ENCODE measurements at places on chromosomes 11 and 22. TPM values are rescaled to one million over a fixed set of nuclear protein-coding genes. Genes with fewer than 3 reads are reported as not detected.

- H3K36me3 ChIP-seq: no peaks in the 10 kb centered on the region
- H3K27ac ChIP-seq: no peak overlapping the region
- DNase-seq: no peak
- H3K4me1 ChIP-seq: no peaks in the 10 kb centered on the region
- no peak overlapping the region for H3K4me3 ChIP-seq
These were observed 51.7 kb upstream of the LDLRAD3 start for GRCh38 chr11:35892166-35892565.

- peaks cover 27% of the 10 kb centered on the region for H3K4me1 ChIP-seq
- DNase-seq: no peak
- H3K4me3 ChIP-seq: no peak overlapping the region
- no peaks in the 10 kb centered on the region for H3K27me3 ChIP-seq
- H3K36me3 ChIP-seq: no peaks in the 10 kb centered on the region
These were observed 60.9 kb downstream of the PDHX start for GRCh38 chr11:34977089-34977912.

DNA sequence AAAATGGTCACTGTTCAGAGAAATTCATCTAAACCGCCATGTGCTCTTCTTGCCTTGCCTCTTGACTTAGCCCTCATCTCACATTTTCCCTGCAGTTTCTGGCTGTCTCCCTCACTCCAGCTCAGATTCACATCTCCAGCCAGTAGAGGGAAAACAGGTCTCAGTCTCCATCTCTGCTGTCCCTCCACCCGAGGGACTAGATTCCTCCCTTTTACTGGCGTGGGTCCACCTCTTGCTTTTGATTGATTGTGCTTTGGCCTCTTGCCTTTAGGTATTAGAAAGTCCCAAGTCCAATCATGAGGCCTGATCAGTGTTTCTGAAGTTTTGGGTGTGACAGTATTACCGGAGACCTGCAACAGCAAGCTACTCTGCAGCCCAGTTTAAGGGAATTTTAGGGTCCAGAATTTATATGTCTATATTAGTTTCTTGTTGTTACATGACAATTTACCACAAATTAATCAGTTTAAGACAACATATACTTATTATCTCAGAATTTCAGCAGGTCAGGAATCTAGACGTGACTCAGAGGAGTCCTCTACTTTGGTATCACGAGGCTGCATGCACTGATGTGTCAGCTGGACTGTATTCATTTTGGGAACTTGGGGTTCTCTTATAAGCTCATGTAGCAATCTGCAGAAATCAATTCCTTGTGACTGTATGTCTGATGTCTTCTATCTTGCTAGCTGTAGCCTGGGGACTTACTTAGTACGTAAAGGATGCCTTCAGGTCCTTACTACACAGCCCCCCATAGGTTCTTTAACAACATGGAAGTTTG lies 805.2 kb upstream of the CCDC90B start:
- H3K27me3 ChIP-seq: no peaks in the 10 kb centered on the region
- DNase-seq: no peak
- H3K27ac ChIP-seq: no peak overlapping the region
- H3K4me3 ChIP-seq: no peak overlapping the region

The ARFGAP2 gene
- 79.3 TPM for total RNA-seq

DNA sequence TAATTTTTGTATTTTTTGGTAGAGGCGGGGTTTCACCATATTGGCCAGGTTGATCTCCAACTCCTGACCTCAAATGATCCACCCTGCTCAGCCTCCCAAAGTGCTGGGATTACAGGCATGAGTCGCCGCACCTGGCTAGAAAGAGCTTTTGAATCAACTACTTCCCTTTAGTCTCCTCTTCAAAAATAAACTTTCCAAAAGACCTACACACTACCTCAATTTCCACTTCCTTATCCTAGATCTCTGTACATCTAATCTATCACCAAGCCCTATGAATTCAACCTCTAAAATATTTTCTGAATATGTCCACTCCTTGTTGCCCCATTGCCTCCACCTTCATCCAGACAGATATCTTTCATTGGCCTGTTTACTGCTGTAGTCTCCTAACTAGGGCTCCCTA lies 13.1 kb upstream of the DDX6 start:
- no peaks in the 10 kb centered on the region for H3K4me1 ChIP-seq
- no peaks in the 10 kb centered on the region for H3K27me3 ChIP-seq
- no peak for DNase-seq
- H3K27ac ChIP-seq: no peak overlapping the region
- no peaks in the 10 kb centered on the region for H3K36me3 ChIP-seq
- no peak overlapping the region for H3K4me3 ChIP-seq

The IGLL1 gene
- not detected for total RNA-seq

The FOLR3 gene
- not detected for total RNA-seq

The PPP1R14B gene
- total RNA-seq: 85.2 TPM

GRCh38 chr11:92822410-92822809 lies 147.0 kb upstream of the MTNR1B start:
- H3K4me1 ChIP-seq: peaks cover 5% of the 10 kb centered on the region
- no peak for DNase-seq
- no peak overlapping the region for H3K27ac ChIP-seq
- no peaks in the 10 kb centered on the region for H3K27me3 ChIP-seq

GRCh38 chr11:12674571-12674935 lies 332 bp downstream of the TEAD1 start:
- H3K4me1 ChIP-seq: peaks cover 44% of the 10 kb centered on the region
- DNase-seq: no peak
- no peaks in the 10 kb centered on the region for H3K27me3 ChIP-seq
- peak overlapping the region; percentile 72 for H3K4me3 ChIP-seq
- H3K36me3 ChIP-seq: no peaks in the 10 kb centered on the region

- DNase-seq: no peak
- no peaks in the 10 kb centered on the region for H3K27me3 ChIP-seq
- H3K36me3 ChIP-seq: no peaks in the 10 kb centered on the region
- H3K4me1 ChIP-seq: no peaks in the 10 kb centered on the region
- no peak overlapping the region for H3K27ac ChIP-seq
These were observed 548.0 kb downstream of the ETS1 start for GRCh38 chr11:128039140-128040021.

The TTLL1 gene
- total RNA-seq: 5.9 TPM

DNA sequence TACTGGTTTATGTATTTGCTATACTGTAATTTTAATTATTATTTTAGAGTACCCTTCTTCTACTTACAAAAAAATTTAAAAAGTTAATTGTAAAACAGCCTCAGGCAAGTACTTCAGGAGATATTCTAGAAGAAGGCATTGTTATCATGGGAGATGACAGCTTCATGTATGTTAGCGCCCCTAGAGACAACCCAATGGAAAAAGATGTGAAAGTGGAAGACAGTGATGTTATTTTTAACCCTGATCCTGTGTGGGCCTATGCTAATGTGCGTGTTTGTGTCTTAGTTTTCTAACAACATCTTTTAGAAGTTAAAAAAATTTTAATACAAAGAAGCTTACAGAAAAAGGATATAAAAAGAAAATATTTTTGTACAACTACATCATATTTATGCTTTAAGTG lies 205.0 kb downstream of the FAM76B start:
- H3K4me3 ChIP-seq: no peak overlapping the region
- H3K4me1 ChIP-seq: no peaks in the 10 kb centered on the region
- DNase-seq: no peak
- H3K27ac ChIP-seq: no peak overlapping the region

The C22orf15 gene
- not detected for total RNA-seq

The MN1 gene
- total RNA-seq: 6.1 TPM

DNA sequence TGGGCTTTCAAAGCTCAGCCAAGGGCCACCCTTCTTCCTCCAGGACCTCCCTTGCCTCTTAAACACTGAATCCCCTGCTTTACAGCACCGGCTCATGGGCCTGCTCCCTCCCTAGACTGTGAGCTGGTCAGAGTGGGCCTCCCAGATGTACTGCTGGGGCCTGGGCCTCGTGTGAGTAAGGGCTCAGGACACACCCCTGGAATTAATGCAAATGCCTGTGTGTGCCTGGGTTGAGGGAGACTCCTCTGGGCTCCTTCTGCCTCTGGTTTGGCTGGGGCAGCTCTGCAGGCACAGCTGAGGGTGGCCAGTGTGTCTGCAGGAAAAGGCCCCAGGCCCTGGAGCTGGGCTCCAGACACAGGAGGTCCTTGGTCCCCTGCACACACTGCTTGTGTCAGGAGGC lies 24.2 kb downstream of the ALX4 start:
- no peak overlapping the region for H3K4me3 ChIP-seq
- H3K4me1 ChIP-seq: no peaks in the 10 kb centered on the region
- no peaks in the 10 kb centered on the region for H3K27me3 ChIP-seq
- no peak overlapping the region for H3K27ac ChIP-seq
- H3K36me3 ChIP-seq: no peaks in the 10 kb centered on the region

- no peak overlapping the region for H3K27ac ChIP-seq
- no peak overlapping the region for H3K4me3 ChIP-seq
- H3K27me3 ChIP-seq: no peaks in the 10 kb centered on the region
- H3K36me3 ChIP-seq: no peaks in the 10 kb centered on the region
These were observed 15.6 kb upstream of the ARHGEF17 start for GRCh38 chr11:73292525-73292894.

DNA sequence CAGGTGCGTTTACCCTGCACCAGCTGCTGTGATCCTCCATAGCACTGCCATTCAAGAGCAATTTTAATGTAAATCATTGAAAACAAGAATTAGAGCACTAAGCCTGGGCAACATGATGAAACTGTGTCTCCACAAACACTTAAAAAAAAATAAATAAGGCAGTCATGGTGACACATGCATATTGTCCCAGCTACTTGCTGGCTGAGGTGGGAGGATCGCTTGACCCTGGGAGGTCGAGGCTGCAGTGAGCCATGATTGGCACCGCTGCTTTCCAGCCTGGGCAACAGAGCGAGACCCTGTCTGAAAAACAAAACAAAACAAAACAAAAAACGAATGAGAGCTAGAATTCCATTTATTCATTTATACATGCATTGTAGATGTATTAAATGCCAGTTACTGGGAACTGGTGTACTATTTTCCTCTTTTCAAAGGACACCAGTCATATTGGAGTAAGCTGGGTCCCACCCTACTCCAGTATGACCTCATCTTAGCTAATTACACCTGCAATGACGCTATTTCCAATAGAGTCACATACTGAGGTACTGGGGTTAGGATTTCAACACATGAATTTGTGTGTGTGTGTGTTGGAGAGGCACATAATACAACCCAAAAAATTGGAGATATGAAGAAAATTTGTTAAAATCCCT lies 101.9 kb downstream of the MICAL2 start:
- H3K4me1 ChIP-seq: peaks cover 11% of the 10 kb centered on the region
- no peak for DNase-seq
- no peaks in the 10 kb centered on the region for H3K27me3 ChIP-seq
- peaks cover 8% of the 10 kb centered on the region for H3K36me3 ChIP-seq

The TRIM48 gene
- not detected for total RNA-seq

The MGAT3 gene
- 0.98 TPM for total RNA-seq

DNA sequence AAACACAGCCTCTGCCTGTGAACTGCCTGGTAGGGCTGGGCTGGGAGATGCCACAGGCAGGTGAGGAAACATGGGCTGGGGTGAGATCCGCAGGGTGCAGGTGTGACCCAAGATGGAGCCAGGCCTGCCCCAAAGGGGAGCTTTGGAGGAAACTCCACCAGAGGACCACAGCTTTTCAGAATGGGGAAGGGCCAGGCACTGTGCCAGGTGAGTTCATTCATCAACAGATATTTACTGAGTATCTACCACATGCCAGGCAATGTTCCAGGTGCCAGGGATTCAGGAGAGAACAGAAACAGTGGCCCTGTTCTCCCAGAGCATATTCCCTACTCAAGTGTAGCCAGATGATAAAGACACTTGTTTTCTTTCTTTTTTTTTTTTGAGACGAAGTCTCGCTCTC lies 11.2 kb downstream of the RTN4RL2 start:
- no peaks in the 10 kb centered on the region for H3K27me3 ChIP-seq
- peaks cover 14% of the 10 kb centered on the region for H3K4me1 ChIP-seq
- no peak for DNase-seq
- no peaks in the 10 kb centered on the region for H3K36me3 ChIP-seq

GRCh38 chr22:38196791-38197419 lies 4.9 kb upstream of the MAFF start:
- DNase-seq: no peak
- H3K4me3 ChIP-seq: no peak overlapping the region
- H3K36me3 ChIP-seq: no peaks in the 10 kb centered on the region

The BBS1 gene
- 53.8 TPM for total RNA-seq

GRCh38 chr11:2699185-2699530 lies 636 bp downstream of the KCNQ1OT1 start:
- H3K4me1 ChIP-seq: peaks cover 21% of the 10 kb centered on the region
- H3K4me3 ChIP-seq: peak overlapping the region; percentile 71
- no peaks in the 10 kb centered on the region for H3K27me3 ChIP-seq
- H3K36me3 ChIP-seq: no peaks in the 10 kb centered on the region

The XKR3 gene
- total RNA-seq: not detected

GRCh38 chr11:100978442-100978841 lies 151.2 kb downstream of the PGR start:
- no peak for DNase-seq
- H3K4me3 ChIP-seq: no peak overlapping the region
- no peaks in the 10 kb centered on the region for H3K27me3 ChIP-seq
- peaks cover 8% of the 10 kb centered on the region for H3K36me3 ChIP-seq

GRCh38 chr11:68584097-68584496 lies 100.2 kb upstream of the GAL start:
- no peaks in the 10 kb centered on the region for H3K27me3 ChIP-seq
- no peak overlapping the region for H3K27ac ChIP-seq
- no peak overlapping the region for H3K4me3 ChIP-seq
- peaks cover 20% of the 10 kb centered on the region for H3K4me1 ChIP-seq
- no peaks in the 10 kb centered on the region for H3K36me3 ChIP-seq

The CARNS1 gene
- 1.7 TPM for total RNA-seq

DNA sequence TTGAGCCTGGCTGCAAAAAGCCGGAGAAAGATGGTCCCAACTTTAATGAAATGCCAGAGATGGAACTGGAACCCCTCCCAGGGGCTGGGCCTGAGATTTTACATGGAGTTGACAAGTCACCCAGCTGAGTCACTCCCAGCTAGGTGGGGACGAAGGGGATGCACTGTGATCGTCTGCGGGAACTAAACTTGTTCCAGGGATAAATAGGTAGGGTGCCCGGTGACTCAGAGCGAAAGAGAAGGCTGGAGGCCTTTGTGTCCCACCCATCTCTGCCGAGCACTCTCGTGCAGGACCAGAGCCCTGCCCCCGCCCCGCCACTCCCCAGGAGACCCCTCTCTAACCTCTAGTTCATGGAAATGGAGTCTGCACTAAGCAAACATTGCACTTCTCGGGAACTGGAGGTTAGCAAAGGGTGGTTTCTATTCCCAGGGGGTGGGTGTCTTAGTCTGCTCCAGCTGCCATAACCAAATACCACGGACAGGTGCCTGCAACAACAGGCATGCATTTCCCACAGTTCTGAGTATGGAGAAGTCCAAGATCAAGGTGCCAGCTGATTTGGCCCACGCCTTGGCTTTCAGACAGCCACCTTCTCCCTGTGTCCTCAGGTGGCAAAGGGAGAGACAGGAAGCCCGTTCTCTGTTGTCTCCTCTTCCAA lies 60.7 kb upstream of the FADD start:
- H3K4me1 ChIP-seq: peaks cover 14% of the 10 kb centered on the region
- peak overlapping the region; percentile 9 for H3K4me3 ChIP-seq
- H3K27me3 ChIP-seq: no peaks in the 10 kb centered on the region
- H3K36me3 ChIP-seq: no peaks in the 10 kb centered on the region
- no peak for DNase-seq
